Mesenteric fat pad (tissue), 1 donor: ENCODE measurements at places on chromosomes 11 and 22.

DNA sequence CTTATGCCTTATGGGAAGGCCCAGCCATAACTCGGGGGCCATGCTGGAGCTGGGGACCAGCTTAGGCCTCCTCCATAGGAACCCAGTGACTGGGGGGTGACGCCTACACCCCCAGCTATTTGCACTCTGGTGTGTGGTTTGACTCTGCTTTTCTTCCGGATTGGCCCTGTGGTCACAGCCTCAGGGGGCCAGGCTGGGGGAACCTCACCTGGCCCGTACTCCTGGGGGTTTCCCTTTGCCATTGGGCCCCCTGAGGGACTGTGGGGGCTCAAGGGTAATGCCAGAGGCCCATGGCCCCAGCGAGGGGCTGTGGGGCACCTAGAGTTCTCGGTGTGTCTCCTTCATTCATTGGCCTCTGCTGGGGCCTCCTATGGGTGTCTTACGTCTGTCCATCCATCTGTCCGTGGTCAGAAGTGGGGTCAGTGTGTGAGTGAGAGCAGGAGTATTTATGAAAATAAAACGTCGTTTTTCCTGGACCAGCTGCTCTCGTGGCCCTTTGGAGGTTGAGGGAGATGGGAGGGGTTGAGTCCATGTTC, 6.3 kb upstream of the SH3BP1 start:
- DNase-seq = no peak

- DNase-seq = peak; percentile 79
Observed at GRCh38 chr22:22887621-22888503, at the start of gene IGLL5. Gene IGLL5, plus strand, starts transcription at chr22:22887816. Its CDS starts 238 bp downstream, at chr22:22888054.

- DNase-seq = no peak
Observed at GRCh38 chr11:123158033-123159003, 36.7 kb downstream of the CLMP start.

DNA sequence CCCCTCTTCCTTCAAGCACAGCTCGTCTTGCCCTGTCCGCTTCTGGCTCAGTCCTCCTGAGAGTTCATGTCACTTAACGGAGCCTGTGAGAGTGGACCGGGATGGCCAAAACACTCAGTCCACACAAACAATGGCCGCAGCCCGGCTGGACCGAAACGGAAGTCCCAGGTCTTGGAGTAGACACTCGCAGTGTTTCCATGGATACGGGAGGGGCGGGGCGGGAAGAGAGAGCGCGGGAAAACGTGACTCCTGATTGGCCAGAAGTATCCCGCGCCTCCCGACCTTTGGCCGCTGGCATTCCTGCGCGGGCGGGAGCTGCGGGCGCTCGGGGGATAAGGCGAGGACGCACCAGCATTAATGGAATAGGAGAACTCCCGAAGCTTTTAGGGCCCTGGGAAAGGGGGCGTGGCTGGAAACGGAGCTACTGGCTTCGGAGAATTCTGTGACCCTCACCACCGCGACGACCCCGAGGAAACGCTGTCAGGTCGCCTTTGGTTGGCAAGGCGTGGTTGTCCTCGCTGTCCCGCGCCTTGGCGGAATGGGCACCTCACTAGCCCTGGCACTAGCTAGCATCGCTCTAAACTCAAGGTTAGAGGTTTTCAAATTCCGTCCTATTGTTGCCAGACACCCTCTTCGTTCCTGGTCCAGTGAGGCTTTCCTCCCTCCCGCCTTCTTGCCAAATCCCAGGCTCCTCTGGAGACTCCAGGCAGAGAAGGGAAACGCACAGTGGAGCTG, at the start of the genes NLRP14 and ZNF214:
Gene NLRP14 (plus strand): TSS at position 297 of the 735 bp plus-strand sequence. CDS start 18,108 bp downstream, outside the sequence.
Gene ZNF214 (minus strand): TSS at position 164 of the 735 bp plus-strand sequence. CDS start 17,511 bp downstream, outside the sequence.
- DNase-seq = peak; percentile 94

DNA sequence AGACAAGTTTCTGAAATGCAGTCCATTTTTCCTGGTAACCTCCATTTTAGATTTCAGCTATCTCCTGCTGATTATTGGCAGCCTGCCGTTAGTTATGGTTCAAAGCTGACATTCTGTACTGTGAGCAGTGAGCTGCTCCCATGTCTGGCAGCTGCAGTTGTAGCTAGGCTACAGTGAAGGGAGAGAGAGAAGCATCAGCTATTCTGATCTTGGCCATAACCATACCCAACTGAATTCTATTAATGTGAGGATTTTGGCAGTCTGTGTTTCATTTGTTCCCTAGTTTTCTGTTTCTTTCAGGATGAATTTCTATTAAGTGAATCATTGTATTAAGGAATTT, 33.4 kb downstream of the SIK2 start:
- DNase-seq = no peak

DNA sequence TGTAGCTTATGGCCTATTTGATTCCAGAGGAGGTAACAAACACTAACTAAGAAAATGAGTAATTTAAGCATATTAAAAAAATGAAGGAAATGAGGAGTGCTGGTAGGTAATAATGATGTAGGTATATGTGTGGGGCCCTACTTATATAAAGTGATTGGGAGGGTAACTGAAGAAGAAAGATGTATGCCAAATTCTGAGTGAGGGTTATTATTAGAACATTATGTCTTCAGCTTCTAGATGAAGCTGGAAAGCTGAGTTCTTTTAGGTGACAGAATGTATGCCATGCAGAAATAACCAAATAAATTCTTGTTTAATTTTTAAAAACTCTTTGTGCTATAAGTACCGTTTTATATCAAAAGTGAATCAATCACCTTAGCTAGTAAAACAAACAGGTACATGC, 479.6 kb upstream of the TENM4 start:
- DNase-seq = no peak
